A673 (cell line): ENCODE measurements at places on chromosomes 7 and 10. TPM values are rescaled to one million over a fixed set of nuclear protein-coding genes. Genes with fewer than 3 reads are reported as not detected.

DNA sequence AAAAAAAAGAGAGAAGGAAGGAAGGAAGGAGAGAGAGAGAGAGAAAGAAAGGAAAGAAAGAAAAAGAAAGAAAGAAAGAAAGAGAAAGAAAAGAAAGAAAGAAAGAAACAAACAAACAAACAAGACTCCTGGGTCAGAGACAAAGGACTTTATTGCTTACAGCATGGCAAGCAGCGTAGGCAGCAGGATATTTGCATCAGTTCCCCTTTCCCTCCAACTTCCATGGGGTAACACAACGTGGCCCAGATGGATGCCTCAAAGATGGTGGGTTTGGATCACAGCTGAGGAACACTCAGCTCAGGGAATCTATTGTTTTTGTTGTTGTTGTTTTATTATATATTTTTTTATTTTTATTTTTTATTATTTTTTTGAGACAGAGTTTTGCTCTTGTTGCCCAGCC is 128.5 kb upstream of the VKORC1L1 start:
- H3K36me3 ChIP-seq: no peaks in the 10 kb centered on the region
- no peak overlapping the region for H3K4me3 ChIP-seq
- no peak for DNase-seq
- no peaks in the 10 kb centered on the region for H3K27me3 ChIP-seq
- no peak overlapping the region for H3K27ac ChIP-seq
- H3K4me1 ChIP-seq: no peaks in the 10 kb centered on the region

SPDYE18 gene
- not detected in 2 replicates for total RNA-seq

DNA sequence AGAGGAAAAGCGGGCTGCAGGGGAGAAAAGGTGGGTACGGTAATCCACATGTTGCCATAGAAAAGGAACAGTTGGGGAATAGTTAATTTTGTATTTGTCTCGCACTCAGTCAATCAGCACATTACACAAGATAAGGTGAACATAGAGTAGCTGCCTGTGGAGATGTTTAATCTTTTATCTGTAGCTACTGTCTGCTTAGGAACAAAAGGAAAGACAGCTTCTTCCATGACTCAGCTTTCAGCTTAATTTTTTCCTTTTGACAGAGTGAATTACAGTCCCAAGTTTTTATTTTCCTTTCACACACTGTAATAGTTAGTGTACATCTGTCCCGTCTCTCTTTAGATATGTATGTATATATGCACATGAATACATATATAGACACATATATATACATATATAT is 39.3 kb upstream of the PODXL start:
- DNase-seq: no peak
- no peaks in the 10 kb centered on the region for H3K27me3 ChIP-seq
- no peak overlapping the region for H3K27ac ChIP-seq
- H3K36me3 ChIP-seq: no peaks in the 10 kb centered on the region
- no peaks in the 10 kb centered on the region for H3K4me1 ChIP-seq

GRCh38 chr7:74097937-74098614 is 14.5 kb downstream of the LIMK1 start:
- H3K4me3 ChIP-seq: no peak overlapping the region
- peaks cover 33% of the 10 kb centered on the region for H3K36me3 ChIP-seq
- H3K4me1 ChIP-seq: peaks cover 21% of the 10 kb centered on the region
- no peak overlapping the region for H3K27ac ChIP-seq

TEX47 gene
- total RNA-seq: not detected in 2 replicates

GRCh38 chr7:120156476-120156875 is 116.5 kb upstream of the KCND2 start:
- H3K36me3 ChIP-seq: no peaks in the 10 kb centered on the region
- H3K27me3 ChIP-seq: no peaks in the 10 kb centered on the region
- H3K27ac ChIP-seq: no peak overlapping the region
- DNase-seq: no peak
- no peaks in the 10 kb centered on the region for H3K4me1 ChIP-seq

STAMBPL1 gene
- total RNA-seq: 61.2 and 71.8 TPM in 2 replicates

DNA sequence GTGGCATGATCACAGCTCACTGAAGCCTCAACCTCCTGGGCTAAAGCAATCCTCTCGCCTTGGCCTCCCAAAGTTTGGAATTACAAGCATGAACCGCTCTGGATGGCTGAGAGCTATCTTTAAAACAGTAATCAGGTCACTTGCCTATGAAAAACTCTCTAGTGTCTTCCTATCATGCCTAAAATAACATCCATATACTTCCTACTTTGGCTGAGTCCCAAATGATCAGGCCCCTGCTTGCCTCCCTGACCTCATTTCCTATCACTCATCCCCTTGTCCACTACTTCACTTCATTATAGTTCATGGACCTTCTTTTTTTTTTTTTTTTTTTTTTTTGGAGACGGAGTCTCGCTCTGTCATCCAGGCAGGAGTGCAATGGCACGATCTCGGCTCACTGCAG is 28.0 kb downstream of the SEPTIN7 start:
- H3K4me3 ChIP-seq: no peak overlapping the region
- H3K27ac ChIP-seq: peak overlapping the region; percentile 13
- no peaks in the 10 kb centered on the region for H3K27me3 ChIP-seq
- H3K36me3 ChIP-seq: peaks cover 11% of the 10 kb centered on the region
- peaks cover 78% of the 10 kb centered on the region for H3K4me1 ChIP-seq
- no peak for DNase-seq

MBLAC1 gene
- 3.0 and 3.1 TPM in 2 replicates for total RNA-seq

HABP2 gene
- not detected in 2 replicates for total RNA-seq

DNA sequence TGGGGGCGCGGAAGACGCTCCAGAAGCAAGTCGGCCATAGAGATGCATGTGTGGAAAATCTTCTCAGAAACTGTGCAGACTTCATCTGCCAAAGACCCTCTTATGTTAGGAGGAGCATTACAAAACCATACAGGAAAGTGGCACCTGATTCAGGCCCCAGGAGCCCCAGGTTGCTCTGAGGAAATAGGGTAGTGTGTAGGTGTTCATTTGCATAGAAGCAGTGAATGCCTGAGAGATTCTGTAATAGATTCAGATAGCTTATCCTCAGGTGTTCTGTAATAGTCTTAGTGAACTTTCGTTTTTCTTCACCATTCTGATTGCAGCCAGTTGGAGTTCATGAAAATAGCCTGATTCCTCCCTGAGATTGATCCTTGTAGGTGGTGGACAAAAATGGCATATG is 106.4 kb upstream of the GJD4 start:
- no peak overlapping the region for H3K4me3 ChIP-seq
- DNase-seq: no peak
- no peak overlapping the region for H3K27ac ChIP-seq
- H3K4me1 ChIP-seq: no peaks in the 10 kb centered on the region

- H3K4me3 ChIP-seq: no peak overlapping the region
- DNase-seq: no peak
- no peaks in the 10 kb centered on the region for H3K27me3 ChIP-seq
- no peak overlapping the region for H3K27ac ChIP-seq
- H3K4me1 ChIP-seq: no peaks in the 10 kb centered on the region
- H3K36me3 ChIP-seq: no peaks in the 10 kb centered on the region
These were observed 421.6 kb downstream of the PAXIP1 start for GRCh38 chr7:154581251-154581890.

DNA sequence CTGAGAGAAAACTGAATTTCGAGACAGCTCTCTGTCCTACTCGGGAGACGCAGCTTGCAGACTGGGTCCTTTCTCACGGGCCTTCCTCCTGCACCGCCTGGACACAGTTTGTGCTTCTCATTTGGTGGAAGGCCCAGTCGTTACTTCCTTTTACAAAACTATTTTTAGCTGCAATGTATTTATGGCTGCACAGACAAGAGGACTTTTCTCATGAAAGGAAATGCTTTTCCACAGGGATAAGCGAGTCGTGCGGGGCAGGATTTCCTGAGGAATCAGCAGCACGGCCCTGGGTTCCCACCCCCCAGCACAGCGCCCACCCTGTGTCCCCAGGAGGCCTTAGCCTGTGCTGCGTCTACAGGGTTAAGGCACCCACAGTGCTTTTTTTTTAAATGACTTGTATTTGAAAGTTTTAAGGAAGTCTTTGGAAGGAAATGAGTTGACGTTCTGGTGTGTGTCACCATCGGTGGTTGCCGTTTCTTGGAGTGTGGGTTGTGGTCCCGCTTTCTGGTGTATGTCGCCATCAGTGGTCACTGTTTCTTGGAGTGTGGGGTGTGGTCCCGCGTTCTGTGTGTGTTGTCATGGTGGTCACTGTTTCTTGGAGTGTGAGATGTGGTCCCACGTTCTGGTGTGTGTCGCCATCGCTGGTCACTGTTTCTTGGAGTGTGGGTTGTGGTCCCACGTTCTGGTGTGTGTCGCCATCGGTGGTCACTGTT is 50.9 kb downstream of the INPP5A start:
- no peak for DNase-seq
- peak overlapping the region; percentile 18 for H3K27ac ChIP-seq
- H3K4me1 ChIP-seq: peaks cover 10% of the 10 kb centered on the region
- H3K36me3 ChIP-seq: no peaks in the 10 kb centered on the region
- no peaks in the 10 kb centered on the region for H3K27me3 ChIP-seq
- H3K4me3 ChIP-seq: no peak overlapping the region

- no peak for DNase-seq
- H3K27ac ChIP-seq: no peak overlapping the region
- no peak overlapping the region for H3K4me3 ChIP-seq
- no peaks in the 10 kb centered on the region for H3K36me3 ChIP-seq
- H3K27me3 ChIP-seq: peaks cover 17% of the 10 kb centered on the region
These were observed 234.1 kb downstream of the FOXP2 start for GRCh38 chr7:114648680-114649079.

- H3K4me1 ChIP-seq: no peaks in the 10 kb centered on the region
- no peaks in the 10 kb centered on the region for H3K36me3 ChIP-seq
- no peak overlapping the region for H3K27ac ChIP-seq
- H3K4me3 ChIP-seq: no peak overlapping the region
- peaks cover 59% of the 10 kb centered on the region for H3K27me3 ChIP-seq
These were observed 10.3 kb upstream of the ADARB2 start for GRCh38 chr10:1747590-1748157.

FGFR2 gene
- 0.60 and 1.6 TPM in 2 replicates for total RNA-seq

DNA sequence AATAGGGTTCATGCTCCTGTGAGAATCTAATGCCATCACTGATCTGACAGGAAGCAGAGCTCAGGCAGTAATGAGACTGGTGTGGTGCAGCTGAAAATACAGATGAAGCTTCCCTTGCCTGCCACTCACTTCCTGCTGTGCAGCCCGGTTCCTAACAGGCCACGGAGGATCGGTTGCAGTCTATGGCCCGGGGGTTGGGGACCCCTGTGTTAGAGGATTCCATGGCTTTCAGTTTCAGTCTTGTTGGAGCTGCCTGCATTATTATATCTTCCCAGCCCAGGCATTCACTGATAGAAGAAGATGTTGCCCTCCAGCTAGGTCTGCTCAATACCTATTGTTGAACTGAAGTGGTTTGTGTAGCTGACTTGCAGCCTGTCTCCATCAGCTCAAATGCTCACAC is 1298.8 kb downstream of the TYW1 start:
- no peak overlapping the region for H3K4me3 ChIP-seq
- no peaks in the 10 kb centered on the region for H3K4me1 ChIP-seq
- no peak overlapping the region for H3K27ac ChIP-seq
- no peaks in the 10 kb centered on the region for H3K36me3 ChIP-seq
- no peaks in the 10 kb centered on the region for H3K27me3 ChIP-seq

- no peak for DNase-seq
- H3K4me3 ChIP-seq: no peak overlapping the region
- H3K4me1 ChIP-seq: peaks cover 45% of the 10 kb centered on the region
- H3K27me3 ChIP-seq: no peaks in the 10 kb centered on the region
- H3K36me3 ChIP-seq: no peaks in the 10 kb centered on the region
- no peak overlapping the region for H3K27ac ChIP-seq
These were observed 102.4 kb downstream of the KAT6B start for GRCh38 chr10:74928742-74929191.

DNA sequence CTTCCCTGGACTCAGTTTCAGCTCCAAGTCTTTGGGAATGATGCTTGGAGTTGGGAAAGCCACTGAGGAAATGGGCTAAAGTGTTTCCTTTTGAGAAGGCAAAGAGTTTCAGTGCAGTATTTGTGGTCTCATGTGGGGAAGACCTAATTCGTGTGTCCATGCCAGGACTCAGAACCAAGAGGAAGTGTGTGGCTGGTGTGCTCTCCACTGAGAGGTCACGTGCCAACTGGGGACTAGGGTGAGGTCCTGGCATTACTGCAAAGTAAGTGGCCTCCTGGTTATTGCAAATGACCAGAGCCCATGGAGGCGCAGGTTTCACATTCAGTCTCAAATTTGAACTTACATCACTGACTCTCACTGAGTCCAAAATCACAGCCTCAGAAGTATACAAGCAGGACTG is 48.6 kb upstream of the ITPRID1 start:
- H3K36me3 ChIP-seq: no peaks in the 10 kb centered on the region
- H3K27ac ChIP-seq: no peak overlapping the region
- no peak for DNase-seq
- no peaks in the 10 kb centered on the region for H3K4me1 ChIP-seq

DNA sequence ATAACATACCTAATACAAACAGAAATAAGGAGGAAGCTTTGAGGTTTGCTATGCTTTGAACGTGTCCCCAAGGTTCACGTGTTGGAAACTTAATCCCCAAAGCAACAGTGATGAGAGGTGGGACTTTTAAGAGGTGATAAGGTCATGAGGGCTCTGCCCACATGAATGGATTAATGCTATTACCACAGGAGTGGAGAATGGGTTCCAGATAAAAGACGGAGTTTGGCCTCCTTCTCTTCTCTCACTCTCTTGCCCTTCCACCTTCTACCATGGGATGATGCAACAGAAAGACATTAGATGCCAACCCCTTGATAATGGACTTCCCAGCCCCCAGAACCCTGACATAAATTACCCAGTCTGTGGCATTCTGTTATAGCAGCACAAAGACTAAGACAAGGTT is 9.6 kb downstream of the ITGB1 start:
- H3K36me3 ChIP-seq: no peaks in the 10 kb centered on the region
- no peak overlapping the region for H3K27ac ChIP-seq
- H3K4me1 ChIP-seq: peaks cover 38% of the 10 kb centered on the region
- DNase-seq: no peak

DNA sequence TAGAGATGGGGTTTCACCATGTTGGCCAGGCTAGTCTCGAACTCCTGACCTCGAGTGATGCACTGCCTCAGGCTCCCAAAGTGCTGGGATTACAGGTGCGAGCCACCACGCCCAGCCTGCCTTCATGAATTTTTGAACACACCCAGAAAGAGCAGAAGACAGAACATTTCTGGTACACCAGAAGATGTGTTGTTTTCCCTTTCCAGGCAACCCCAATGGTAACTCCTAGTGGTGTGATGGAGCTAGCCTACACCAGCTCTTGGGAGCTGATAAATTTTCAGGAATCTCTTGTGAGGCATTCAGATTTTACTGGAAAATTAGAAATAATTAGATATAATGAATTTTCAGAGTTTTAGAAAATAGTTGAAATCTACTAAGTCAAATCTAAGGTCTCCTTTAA is 904 bp upstream of the CCDC7 start:
- H3K27me3 ChIP-seq: no peaks in the 10 kb centered on the region
- DNase-seq: no peak
- peaks cover 6% of the 10 kb centered on the region for H3K4me1 ChIP-seq
- H3K36me3 ChIP-seq: no peaks in the 10 kb centered on the region

GDF10 gene
- total RNA-seq: 0.45 and 0.52 TPM in 2 replicates
